ENCODE measurements at places on chromosomes 5 and 9.
A peak's percentile ranks its signal among the peaks of the same experiment; 100 is the strongest.

DNA sequence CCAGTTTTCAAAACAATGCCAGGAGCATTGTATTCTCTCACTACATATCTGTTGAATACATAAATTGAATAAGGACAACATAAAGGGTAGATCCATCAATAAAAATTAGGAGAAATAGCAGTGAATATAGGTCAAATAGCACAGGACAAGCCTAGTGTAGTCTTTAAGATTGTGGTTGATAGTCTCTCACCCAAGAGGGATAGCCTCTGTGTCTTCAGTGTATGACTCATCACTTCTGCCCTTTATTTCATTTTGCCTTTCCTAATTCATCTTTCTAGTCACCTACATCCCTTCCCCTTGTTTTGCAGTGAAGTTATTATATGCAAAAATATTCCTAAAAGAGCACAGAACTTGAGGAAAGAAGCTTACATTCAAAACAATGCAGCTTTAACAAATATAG, 335.0 kb upstream of the TUSC1 start:
- DNase-seq, result no peak

GRCh38 chr9:98806394-98807035, 955 bp upstream of the GALNT12 start:
- DNase-seq, result peak; percentile 41

GRCh38 chr5:89988129-89988810, 421.3 kb downstream of the CETN3 start:
- no peak for DNase-seq

- DNase-seq, result no peak
Observed at GRCh38 chr9:7376833-7377232, 422.7 kb downstream of the DMAC1 start.

DNA sequence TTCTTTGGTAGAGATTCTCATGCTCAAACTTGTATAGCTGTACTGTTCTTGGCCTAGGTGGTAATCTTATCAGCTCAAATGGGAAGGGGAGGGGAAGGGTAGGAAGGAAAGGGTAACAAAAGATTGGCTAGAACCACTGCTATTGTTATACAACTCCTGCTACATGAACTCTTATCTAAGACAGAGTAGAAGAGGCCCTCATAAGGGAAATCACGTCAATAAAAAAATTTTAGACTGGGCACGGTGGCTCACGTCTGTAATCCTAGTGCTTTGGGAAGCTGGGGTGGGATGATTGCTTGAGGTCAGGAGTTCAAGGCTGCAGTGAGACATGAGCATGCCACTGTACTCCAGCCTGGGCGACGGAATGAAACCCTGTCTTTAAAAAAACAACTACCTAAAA, 15.9 kb downstream of the STOM start:
- no peak for DNase-seq

GRCh38 chr9:124629600-124629999, 122.4 kb upstream of the NR5A1 start:
- DNase-seq, result no peak

DNA sequence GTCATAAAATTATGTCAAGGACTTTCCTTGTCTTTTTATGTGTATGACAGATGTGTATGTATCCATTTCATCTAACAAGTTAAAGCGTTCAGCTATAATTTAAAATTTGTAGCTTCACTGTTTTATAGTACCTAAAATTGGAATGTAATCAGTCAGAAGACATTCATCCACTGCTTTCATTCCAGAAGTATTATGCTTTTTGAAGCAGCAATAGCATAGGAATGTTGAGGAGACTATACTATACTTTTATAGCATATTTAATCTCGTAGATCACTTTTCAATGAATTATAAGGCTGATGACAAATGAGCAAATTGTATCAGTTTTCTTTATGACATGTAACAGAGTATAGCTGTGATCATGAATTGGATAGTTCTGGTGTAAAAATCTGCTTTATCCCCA, 6.9 kb downstream of the PCDHGA12 start:
- no peak for DNase-seq

DNA sequence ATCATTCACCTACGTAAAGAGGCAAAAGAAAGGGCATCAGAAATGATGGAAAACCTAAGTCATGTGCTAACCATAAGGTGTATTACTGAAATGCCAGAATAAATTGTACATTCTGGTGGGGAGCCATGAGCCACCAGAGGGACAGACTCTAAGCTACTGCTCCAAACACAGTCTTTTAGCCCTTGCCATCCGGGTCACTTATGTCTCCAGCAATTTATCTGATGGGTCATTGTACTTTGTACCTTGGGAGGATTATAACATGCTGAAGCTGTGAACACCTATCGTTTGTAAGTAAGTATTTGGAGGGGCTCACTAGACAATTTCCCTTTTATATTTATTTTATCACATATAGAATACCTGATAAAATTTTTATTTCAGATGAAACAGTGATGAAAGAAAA, 495.1 kb downstream of the KIF4B start:
- DNase-seq, result no peak

DNA sequence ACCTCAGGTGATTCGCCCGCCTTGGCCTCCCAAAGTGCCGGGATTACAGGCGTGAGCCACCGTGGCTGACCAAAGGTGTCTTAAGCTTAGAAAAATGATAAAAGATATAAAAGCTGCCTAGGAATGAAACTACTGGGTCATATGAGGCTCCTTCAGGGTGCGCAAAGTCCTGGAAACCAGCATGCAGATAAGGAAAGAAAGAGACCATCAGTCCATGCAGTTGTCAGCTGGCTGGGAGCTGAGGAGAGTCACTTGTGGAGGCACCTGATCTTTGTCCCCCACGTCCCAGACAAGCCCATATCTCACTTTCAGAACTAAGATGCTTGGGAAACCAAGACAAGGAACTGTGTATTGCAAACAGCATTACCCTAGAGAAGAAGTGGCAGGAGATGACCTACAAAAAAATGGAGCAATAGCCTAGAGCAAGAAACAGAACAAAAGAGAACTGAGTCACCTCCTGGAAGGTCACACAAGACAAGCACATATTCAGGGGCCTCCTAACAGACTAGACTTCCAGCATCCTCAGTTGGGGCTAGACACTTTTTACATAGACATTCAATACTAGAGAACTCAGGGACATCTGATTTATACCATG, 2.8 kb upstream of the CCDC125 start:
- no peak for DNase-seq

- no peak for DNase-seq
Observed at GRCh38 chr5:83281658-83282057, 189.9 kb upstream of the VCAN start.

DNA sequence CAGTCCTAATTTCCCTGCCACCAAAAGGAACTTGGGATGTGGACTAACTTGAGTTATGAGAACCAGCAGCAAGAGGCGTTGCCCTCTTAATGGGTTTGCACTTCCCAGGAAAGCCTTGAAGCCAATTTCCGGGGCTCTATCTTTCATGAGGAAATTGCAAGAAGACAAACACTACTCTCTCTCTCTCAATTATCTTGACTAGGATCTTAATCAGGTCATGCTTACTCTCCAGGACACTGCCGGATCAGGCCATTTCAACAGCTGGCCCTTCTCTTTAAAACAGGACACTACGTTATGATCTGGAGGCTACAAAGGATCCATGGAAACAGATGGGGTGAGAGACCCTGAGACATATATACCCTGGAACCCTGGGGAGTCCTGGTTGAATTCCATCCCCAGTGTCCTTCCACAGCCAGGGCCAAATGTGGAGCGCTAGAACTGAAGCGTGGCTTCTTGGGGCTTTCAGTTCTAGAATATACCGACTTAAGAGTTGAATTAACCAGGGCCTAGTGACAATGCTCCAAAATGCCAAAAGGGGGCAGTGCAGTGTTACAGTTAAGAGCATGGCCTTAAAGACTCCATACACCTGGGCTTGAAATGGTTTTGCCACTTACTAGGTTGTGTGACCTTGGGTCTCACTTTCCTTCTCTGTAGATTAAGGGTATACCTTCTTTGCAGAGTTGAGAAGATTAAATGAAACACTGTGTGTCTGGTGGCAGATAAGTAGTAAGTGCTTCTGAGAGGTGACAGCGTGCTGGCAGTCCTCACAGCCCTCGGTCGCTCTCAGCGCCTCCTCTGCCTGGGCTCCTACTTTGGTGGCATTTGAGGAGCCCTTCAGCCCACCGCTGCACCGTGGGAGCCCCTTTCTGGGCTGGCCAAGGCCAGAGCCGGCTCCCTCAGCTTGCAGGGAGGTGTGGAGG, 21.1 kb downstream of the FAM219A start:
- DNase-seq, result peak; percentile 85

- DNase-seq, result no peak
Observed at GRCh38 chr9:34552606-34552981, 29.8 kb upstream of the ENHO start.

DNA sequence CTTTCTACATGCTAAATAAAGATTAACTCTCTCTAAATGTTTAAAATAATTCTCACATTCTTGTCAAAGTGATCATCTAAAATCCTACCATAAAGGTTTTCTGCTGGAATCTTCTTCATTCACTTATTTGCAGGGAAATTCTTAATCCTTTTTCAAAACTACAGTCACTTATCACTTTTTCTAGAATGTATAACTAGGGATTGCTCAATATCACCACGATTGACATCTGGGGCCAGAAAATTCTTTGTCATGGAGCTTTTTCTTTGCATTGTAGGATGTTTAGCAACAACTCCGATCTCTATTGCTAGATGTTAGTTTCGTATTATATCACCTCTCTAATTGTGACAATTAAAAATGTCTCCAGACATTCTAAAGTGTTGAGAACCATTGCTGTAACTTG, 344.9 kb upstream of the PIK3R1 start:
- no peak for DNase-seq

DNA sequence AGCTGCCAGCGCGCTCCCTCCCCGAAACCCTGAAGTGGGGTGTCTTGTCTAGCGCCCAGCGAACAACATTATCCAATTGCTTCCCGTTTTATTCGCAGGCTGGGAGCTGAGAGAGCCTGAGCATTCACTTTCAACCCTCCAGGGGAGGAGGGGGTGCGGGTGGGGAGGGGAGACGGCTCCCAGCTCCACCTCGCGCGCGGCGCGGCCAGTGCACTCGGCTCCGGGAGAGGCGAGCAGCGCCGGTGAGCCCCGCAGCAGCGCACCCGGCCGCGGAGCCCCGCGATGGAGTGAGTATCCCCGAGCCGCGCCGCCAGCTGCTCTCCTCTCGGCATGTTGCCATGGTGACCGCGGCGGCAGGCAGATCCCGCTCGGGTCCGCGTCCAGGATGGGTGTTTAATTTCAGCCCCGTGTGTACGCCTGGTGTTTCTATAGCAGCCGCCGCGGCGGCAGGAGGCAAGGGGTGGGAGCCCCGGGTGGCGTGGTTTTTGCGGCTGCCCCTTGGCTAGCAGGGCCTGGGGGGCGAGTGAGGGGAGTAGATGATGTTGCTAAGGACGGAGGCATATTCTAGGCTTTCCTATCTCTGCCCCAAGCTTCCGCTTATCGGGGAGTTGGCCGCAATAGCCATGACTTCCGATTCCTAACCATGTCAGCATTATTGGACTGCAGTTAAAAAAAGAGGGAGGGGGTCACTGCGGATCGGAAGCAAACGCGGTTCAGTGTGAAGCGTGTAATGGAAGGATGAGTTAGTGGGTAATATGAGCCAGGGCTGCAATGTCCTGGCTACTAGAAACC, 139.2 kb upstream of the PALM2AKAP2 start:
- no peak for DNase-seq

GRCh38 chr9:126667190-126668055, 53.7 kb downstream of the LMX1B start:
- no peak for DNase-seq

GRCh38 chr5:109485030-109485429, 75.3 kb upstream of the PJA2 start:
- DNase-seq, result no peak

DNA sequence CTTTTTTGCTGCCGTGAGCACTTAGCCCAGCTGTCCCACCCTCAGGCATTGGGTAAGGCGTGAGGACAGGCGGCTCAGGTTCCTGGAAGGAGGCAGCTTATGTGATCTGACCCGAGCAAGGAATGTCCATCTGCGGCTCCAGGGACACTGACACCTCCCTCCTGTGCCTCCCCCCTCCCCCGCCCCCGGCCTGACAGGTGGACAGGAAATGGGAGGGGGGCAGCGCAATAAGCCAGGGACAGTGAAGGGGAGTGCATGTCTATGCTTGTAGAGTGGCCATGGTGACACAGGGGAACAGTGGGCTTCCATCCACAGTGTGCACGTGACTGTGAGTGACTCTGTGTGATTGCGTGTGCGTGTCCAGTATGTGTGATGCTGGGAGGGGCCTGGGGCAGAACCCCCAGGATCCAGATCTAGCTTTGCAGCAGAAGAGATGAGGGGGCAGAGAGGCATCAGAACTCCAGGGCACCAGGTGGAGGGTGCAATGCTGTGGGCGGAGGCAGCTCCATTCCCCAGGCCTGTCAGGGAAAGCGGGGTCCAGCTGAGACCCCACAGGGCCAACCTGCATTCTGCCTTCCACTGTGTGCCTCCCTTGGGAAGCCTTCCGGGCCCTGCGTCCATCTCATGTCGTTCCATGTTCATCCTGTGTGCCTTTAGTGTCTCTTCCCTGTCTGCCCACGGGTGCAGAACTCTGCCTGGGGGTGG, 30.5 kb downstream of the CNTFR start:
- DNase-seq, result no peak

DNA sequence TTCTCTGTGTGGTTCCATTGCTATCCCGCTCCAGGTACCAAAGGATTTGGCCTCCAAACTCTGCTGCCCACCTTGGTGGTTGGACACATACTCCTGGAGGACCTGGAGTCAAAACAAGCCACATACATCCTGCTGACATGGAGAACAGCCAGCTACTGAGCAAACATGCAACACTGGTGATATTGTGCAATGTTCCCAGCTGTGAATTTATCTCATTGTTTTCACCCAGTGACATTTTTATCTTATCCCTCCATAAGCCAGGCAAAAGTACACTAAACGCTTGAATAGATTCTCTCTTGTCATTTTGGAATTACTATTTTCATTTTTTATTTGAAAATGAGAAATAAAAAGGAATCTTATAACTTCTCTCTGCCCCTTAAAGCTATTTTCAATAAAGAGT, 11.1 kb upstream of the CTSL start:
- DNase-seq, result no peak

DNA sequence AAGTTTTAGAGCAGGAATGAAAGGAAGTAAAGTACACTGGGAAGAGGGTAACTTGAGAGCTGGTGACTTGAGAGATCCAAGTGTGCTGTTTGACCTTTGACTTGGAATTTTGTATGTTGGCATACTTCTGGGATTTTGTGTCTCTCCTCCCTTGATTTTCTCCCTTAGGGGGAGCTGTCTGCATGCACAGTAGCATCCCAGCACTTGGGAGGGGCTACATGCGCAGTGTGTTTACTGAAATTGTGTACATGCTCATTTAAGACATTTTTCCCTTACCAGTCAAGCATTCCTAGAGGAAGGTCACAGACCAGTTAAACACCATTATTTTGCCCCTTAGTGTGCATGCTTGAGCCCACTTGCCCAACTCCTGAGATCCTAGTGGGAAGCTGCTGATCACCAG, 120.1 kb downstream of the ZNF622 start:
- no peak for DNase-seq

DNA sequence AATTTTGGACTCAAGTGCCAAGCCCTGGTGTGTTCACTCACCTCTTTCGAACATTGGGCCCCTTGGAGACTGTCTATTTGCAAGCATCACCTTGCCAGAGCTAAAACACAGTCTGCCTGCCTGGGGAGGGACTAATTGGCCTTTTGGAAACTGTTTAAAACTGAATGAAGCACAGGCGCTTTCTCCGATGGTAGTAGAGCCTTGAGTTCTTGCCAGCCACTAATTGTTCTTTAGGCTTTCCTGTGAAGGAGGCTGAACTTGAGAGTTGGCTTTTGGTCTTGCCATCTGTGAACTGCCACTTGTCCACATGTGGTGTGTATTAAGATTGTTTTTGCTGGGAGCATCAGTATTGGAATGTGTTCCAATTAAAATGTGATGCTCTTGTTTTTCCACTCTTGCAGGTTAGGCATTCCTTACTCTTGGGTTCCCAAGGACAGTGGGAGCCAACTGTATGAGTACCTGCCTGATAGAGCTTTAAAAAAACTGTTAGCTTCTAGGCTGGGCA, 26.0 kb downstream of the GARNL3 start:
- DNase-seq, result no peak
